ENCODE measurements at places on chromosomes 1 and 21.

DNA sequence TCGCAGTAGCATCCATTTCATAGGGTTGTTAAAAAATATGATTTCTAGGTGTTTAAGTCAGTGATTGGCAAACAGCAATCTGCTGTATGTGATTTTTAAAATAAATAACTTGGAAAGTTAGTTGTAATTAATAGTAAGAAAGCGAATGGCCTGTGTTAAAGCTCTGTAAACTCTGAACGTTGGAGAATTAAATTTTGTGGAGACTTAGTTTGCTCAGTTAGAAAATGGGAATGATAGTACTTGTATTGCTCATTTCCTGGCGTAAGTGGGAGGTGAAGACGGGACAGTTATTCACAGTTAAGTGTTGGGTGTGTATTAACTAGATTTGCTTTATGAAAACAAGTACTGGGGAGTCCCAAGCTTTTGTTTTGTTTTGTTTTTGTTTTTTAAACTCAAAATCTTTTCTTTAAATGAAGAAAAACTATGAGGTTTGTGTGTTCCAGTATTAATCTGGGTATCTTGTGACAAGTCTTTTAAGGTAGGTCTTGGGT lies 995 bp downstream of the CACYBP start:
- DNase-seq = no peak

DNA sequence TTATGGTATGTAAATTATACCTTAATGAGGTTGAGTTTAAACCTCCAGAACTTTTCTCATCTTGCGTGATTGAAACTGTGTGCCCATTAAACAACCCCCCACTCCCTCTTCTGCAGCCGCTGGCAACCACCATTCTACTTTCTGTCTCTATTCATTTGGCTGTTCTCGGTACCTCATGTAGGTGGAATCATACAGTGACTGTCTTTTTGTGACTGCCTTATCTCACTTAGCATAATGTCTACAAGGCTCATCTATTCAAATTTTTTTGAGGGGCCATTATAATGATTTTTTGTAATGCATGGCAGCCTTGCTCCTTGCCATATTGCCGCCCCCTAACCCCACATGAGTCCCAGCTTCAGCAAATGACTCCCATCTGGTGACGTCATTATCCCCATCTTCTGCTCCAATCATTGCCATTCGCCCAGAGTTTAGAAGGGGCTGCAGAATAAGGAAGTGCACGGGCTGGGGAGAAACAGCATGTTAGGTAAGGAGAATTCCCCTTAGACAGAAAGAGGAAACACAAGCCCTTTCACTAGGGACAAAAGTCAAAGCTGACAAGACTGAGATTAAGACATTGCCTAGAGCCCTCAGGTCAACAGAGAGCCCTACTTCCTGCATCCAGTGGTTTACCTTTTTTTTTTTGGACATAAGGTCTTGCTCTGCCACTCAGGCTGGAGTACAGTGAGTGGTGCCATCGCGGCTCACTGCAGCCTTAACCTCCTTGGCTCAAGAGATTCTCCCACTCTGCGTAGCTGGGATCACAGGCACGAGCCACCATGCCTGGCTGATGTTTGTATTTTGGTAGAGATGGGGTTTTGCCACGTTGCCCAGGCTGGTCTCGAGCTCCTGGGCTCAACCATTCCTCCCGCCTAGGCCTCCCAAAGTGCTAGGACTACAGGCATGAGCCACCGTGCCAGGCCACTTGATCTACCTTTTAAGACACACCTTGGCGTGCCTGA lies 78.4 kb upstream of the ERRFI1 start:
- no peak for DNase-seq

GRCh38 chr1:153545067-153546055 lies at the start of gene S100A4:
Gene S100A4 (minus strand): TSS chr1:153545806. CDS start chr1:153544794, 1,012 bp downstream.
- peak; percentile 95 for DNase-seq

GRCh38 chr1:31371121-31371959 lies 1.5 kb downstream of the FABP3 start:
- no peak for DNase-seq

- DNase-seq = no peak
Measured at GRCh38 chr1:161486806-161487741, 18.2 kb upstream of the FCGR2A start.

DNA sequence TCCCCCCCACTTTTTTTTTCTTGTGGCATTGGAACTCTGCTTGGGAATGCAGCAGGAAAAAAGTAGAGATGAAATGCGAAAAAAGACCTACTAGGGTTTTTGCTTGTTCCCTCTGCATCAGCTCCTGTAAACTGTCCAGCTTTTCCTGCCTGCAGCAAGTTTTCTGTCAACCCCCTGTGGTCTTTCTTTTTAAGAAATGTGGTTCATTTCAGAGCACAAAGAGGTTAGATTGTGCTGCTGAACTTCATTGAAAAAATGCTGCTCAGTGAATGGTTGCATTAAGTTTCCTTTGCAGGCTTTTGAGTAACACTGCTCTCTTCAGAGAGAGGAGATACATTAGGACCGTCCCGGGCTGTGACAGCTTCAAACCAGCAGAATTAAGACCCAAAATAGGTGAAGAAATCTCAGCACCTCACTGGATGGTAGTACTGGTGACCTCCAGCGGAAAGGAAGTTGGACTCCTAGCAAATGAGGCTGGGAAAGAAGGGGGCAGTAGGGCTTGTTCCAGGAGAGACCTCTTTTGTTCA lies 80.7 kb downstream of the NDUFS5 start:
- DNase-seq = no peak

GRCh38 chr1:94013367-94013878 lies 104.2 kb upstream of the GCLM start:
- no peak for DNase-seq

DNA sequence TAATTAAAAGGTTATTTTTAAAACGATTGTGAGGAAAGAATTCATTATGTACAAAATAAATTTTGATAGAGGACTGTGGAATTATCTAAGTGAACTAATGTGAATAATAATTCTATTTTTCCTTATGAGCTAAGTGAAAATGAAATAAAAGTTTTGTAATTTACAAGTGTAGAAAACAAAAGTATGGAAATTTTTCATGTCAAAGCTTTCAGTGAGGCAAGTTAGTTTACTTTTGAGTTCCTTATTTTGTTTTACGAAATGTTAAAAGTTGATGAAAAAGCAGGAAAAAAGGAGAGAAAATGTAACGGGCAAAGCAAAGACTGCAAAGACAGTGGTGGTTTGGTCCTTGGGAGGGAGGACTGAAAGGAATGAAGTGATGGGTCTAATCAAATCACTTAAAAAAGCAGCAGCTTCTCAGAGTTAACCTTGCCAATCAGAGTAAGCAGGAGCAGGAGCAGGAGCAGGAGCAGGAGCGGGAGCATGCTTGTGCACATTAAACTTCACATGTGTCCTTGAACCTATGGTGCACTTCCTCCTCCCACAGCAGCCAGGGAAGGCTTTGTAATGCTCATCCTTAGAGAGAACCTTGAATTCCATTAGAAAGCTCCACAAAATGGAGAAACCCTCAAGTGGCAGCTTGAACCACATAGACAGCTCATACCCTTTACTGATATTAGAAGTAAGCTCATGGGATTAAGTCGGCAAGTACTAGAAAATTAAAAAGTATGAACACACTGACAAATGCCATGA lies 133.4 kb downstream of the LHX4 start:
- no peak for DNase-seq

DNA sequence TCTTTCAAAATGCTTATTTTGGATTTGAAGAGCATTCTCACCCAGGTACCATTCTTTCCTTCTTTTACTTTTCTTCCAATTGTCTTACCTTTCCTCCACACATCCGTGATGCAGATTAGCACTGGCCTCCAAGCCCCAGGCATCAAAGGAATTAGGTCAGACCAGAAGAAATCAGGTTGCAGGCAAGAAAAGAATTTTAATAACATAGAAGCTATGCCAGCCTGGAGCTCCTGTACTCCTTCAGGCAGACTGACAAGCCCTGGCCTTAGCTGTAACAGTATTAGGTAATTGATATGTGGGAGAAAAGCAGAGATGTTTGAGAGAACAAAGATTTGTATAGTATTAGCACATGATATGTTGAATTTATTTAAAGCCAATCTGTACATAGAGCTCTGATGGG lies 390.4 kb upstream of the ADGRL2 start:
- no peak for DNase-seq

GRCh38 chr1:52534928-52535764 lies 17.7 kb downstream of the TUT4 start:
- DNase-seq = no peak

- DNase-seq = no peak
Measured at GRCh38 chr1:34950428-34950827, 21.0 kb upstream of the DLGAP3 start.

DNA sequence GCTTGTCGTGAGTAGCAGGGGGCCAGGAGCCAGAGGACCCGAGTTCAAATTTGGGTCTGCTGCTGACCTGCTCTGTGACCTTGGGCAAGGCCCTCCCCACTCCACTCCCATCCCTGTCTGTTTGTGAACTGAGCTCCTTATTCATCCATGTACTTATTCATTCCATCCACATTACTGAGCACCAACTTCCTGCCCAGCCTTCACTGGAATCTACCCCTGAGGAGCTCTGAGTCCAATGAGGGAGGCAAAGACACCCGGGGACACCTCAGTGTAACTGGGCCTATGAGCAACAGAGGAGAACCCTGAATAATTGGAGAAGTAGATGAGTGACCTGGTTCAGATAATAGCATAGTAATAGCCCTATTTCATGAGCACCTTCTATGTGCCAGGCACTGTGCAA lies 8.9 kb downstream of the BSND start:
- no peak for DNase-seq

- DNase-seq = no peak
Measured at GRCh38 chr1:34746785-34747637, 7.8 kb upstream of the GJB5 start.

DNA sequence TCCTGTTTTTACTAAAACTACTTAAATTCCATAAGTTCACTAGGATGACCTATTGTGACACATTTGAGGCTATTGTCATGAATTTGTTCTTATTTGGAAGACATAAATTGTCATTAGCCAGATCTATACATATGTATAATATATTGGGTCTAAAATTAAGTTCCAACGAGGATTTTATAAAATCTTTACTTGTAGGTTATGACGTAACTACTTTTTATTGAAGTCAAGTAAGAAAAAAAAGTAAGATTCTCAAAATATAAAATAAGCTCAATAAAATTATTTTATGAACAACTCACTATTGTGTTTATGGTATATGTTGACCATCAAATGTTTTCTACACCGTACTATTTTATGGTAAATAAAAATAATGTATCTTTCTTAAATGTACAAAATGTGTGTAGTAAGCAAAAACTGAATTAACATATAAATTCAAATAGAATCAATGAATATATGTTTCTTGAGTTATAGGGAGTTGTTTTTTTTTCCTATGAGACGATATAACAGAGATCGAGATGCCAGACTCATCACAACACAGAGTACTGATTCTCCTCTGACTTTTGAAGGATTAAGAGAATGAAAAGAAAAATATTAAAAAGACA lies 64.1 kb downstream of the NEGR1 start:
- no peak for DNase-seq

- DNase-seq = no peak
Measured at GRCh38 chr1:229759037-229759435, 133.0 kb downstream of the URB2 start.

DNA sequence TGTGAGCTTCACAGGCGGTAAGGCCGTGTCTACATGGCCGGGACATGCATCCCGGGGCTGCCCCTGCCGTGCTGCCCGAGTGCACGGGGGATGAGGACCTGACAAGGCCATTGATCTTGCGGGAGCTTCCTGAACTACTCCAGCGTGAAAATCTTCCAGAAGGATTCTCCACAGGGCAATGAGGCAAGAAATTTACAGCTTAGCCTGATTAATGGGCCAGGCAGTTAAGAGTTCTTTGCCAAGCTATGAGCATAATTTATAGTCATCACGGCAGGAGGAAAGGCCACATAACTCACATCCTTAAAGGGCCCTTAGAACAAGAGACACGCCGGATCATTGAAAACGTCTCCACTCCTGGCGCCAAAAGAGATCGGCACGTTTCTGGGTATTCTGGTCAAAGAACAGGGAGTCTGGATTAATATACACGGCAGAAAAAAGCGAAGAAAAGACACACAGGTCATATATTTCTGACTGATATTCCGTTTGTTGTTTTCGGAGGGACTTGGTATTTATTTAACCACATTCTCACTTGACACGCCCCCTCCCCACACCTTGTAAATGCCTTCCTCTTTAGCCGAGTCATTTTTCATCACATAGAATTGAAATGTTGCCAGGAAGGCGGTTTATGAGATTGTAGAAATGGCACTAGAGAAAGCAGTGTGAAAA lies 180.5 kb downstream of the DYRK1A start:
- DNase-seq = no peak

DNA sequence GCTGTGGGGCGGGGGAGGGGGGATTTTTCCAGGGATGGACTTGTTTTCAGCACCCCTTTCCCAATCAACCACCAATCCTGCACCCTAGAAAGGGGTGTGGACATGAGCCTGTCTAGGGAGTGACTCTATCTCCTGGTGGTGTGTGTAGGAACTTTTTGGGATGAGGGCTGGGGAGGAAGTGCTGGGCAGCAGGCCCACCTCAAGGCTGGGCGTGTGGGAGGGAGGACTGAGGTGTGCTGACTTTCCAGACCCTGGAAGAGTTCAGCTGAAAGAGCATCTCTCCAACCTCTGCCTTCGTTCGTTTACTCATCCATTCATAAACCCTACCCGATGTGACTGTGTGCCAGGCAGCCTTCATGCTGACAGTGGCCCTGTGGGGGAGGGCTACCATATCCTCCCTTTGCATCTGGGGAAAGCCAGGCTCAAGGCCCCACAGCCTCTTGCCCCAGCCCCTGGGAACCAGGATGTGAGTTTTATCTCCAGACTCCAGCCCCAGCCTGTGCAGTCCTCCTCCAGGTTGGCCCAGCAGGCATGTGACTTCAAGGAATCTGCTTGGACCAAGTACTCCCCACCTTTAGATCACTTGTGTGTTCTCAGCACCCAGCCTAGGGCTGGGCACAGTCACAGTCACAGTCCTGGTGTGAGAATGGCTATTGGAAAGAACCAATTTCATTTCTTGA lies 6.7 kb downstream of the KNCN start:
- no peak for DNase-seq

DNA sequence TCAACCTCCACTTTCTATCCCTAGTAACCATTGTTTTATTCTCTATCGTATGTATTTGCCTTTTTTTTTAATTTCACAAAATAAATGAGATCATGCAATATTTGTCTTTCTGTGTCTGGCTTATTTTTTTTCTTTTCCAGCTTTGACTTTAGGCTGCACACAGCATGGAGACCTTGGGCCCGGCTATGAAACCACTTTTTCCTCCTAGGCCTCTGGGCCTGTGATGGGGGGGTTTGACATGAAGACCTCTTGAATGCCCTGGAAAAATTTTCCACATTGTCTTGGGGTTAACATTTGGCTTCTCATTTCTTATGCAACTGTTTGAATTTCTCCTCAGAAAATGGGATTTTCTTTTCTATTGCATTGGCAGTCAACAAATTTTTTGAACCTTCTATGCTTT lies 100.2 kb upstream of the BTG3 start:
- DNase-seq = no peak

DNA sequence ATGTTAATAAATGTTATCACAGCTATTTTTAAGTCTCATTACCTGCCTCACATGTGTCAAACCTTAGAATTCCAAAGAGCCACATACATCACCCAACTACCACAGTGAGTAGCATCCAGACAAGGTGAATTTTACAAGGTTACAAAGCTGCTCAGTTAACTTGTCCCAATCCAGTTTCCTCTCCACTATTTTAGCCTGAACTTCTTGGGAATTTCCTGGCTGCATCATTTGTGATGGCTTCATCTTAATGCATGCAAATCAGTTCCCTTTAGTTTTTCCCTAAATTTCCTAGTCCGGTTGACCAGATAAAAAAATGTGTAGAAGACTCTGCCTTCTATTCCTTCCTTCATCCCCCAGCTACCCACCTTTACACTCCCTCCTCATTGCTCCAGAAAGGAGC lies 597 bp upstream of the TRAF3IP3 start:
- no peak for DNase-seq

- DNase-seq = no peak
Measured at GRCh38 chr1:234475167-234475793, 3.7 kb downstream of the TARBP1 start.

All from stimulated activated CD4-positive, alpha-beta T cell treated with anti-CD3 and anti-CD28 coated beads, Interleukin-12 subunit alpha, Interleukin-12 subunit beta, amount 100 ng/mL, for 24 hours (primary cell).